NT2/D1 (cell line): ENCODE measurements at places on chromosomes 13 and 19.

GRCh38 chr19:588093-588740 is 1.5 kb upstream of the HCN2 start:
- peak; percentile 75 for DNase-seq

GRCh38 chr13:29914581-29914980 is 64.2 kb upstream of the UBL3 start:
- no peak for DNase-seq

DNA sequence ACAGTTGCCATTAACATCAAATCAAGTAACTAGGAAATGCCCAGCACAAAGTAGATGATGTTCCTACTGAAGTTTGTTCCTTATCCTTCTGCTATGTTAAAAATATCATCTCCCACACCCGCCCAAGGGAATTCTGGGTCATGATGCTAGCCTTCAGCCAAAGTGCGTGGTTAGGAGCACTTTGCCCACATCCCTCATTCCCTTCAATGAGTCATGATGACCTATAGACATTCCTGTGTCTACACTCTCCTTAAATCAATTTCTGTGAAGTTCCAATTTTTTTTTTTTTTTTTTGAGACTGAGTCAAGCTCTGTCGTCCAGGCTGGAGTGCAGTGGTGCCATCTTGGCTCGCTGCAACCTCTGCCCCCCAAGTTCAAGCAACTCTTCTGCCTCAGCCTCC is 17.0 kb downstream of the RXFP2 start:
- DNase-seq = no peak

DNA sequence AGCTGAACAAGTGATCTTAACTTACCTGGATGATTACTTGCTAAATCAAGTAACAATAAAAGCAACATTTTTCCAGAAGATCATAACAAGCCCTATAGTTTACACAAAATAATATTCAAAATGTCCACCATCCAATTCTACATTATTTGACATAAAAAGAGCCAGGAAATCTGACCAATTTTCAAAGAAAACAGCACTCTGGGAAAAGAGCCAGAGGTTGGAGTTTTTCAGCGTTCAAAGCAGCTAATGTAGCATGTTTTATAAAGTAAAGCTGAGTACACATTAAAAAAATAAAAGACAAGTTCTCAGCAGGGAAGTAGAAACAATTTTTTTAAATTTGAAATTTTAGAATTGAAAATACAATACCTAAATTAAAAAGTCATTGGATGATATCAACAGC is 62.6 kb downstream of the UFM1 start:
- DNase-seq = no peak

DNA sequence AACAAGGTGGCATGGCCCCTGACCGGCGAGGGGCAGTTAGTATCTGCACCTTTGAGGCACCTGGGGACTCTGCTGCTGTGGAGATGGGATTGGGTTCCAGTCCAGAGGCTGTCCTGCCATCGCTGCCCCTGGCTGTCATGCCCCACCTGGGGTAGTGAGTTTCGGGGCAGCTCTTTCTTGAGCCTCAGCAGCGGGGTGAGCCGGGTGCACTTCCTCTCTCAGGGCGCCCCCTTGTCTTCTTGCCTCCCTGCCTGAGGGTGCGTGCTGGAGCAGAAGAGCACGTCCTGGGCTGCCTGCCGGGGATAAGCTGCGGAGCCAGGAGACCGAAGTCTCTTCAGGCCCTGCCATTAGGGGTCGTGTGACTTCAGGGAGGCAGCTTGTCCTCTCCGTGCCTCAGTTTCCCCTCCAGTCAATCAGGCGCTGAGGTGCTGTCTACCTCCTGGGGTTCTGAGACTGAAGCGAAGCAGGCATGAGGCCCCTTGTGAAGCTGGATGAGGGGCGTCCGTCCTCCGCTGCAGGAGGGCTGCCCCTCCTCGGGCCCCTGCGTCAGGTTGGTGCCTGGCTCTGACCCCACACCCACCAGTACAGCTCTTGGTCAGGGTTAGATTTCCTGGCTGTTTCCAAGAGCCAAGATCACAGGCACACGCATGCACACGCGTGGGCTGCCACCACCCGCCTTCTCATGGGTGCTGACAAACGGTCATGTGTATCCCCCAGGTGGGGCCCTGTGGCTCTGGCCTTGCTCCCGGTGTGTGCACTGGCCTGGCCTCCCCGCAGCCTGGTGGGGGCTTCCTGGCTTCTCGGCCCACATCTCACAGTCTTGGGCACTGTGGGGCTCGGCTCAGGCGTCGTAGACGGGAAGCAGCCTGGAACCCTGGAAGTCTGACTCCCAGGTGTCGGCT is 8.3 kb downstream of the GNA11 start:
- DNase-seq = no peak

DNA sequence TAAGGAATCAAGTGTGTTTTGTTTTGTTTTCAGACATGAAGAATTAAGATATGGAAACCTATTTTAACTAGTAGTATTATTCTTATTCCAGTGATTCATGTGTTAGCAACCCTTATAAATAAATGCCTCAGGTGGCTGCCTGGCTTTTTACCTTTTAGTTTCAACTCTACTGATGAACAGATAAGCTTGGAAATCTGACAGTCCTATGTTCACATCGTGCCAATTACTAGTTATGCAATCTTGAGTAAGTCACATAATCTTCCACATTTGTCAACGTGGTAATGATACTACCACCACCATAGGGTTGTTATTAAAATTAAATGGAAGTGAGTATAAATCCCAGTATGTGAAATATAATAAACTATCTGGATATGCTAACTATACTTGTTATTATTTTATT is 64.3 kb downstream of the TBC1D4 start:
- DNase-seq = no peak

DNA sequence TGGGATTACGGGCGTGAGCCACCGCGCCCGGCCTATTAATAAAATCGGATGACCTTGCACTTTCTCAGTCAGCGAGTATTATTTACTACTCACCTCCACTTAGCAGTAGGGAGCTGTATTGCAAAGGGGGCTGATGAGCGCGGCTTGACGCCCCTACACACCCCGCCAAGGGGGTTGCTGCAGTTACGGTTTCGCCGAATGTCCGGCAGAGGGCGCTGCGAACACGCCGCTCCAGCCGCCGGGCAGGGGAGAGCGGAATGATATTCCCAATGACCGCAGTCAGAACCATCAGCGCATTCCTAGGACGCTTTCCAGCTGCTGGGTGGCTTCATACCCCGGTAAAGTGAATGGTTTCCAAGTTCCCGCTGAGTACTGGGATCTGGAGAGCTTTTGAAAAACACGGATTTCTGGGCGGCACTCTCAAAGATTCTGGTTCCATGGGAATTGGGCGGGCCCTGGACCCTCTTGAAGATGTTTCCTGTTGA is 30.0 kb upstream of the TPT1 start:
- DNase-seq = peak; percentile 68

DNA sequence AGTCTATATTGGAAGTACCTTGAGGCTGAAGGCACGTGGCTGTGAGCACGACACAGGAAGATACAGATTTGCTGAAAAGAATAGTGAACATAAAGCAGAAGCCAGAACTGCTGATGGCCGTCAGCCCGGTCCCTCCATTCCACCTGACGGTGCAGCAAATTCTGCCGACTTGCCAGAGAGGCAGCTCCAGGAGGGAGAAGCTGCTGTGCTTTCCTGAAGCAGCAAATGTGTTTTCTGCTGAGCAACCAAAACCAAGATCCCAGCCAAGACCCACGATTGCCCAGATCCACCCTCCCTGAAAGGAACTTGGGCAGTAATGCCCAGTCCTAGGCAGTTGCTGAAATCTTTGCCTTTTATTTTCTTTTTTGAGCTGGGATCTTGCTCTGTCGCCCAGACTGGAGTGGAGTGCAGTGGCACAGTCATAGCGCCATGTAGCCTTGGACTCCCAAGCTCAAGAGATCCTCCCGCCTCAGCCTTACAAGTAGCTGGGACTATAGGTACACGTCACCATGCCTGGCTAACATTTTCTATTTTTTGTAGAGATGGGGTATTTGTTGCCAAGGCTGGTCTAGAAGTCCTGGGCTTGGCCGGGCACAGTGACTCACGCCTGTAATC is 7.0 kb upstream of the RCN3 start:
- DNase-seq = no peak

GRCh38 chr13:36814465-36814864 is 4.6 kb upstream of the RFXAP start:
- no peak for DNase-seq

DNA sequence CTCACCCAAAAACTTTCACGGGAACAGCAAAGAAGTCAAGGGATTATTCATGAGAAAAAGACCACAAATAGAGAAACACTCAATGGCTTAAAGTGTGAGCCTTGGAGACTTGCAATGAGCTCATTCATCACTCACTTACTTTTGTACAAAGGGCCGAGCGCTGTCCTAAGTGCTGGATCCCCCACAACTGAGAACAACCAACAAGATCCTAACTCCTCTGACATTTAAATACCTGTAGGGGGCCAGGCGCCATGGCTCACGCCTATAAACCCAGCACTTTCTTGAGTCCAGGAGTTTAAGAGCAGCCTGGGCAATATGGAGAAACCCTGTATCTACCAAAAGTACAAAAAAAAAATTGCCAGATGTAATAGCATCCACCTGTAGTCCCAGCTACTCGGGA is 29.4 kb upstream of the ZNF507 start:
- DNase-seq = peak; percentile 32

- no peak for DNase-seq
These were observed 704 bp downstream of the ZNF814 start for GRCh38 chr19:57888107-57888559.

DNA sequence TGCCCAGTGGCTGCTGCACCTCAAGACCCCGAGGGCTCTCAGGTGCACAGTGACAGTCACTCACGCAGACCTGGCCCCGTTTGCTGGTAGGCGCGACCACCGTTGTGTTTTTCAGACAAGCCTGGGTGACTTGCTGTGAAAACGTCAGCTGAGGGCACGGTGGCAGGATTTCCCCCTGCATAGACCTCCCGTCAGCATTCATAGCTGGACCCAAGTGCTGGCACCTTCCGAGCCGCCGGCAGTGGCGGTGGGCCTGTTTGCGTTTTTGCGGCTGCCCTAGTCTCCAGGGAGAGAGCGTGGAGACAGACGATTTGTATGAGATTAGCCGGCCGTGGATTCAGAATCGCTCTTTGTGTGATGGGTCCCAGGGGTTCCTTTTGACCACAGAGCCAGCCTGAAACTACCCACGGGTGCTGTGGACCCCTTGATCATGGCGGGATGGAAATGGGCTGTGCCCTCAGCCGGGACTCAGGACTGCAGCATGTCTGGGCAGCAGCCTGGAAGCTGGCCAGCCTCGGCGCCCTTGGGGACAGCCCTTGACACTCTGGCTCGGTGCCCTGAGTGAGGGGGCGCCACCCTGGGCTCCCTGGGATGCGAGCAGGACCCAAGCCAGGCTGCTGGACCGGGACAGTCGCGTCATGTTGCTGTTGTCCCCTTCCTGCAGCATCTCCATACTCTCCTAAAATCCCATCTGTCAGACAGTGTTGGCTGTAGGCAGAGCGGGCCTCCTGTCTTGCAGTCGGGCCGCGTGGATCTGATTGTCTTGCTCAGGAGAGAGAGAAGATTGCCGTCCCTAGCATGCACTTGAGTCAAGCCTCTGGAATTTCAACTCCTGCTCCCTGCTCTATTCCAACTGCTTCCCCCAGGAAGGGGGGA is 8.6 kb downstream of the KDM4B start:
- DNase-seq = peak; percentile 35

GRCh38 chr19:17235971-17236777 is 9.5 kb downstream of the NR2F6 start:
- no peak for DNase-seq

GRCh38 chr13:31827707-31828106 is 88.4 kb downstream of the RXFP2 start:
- DNase-seq = no peak

DNA sequence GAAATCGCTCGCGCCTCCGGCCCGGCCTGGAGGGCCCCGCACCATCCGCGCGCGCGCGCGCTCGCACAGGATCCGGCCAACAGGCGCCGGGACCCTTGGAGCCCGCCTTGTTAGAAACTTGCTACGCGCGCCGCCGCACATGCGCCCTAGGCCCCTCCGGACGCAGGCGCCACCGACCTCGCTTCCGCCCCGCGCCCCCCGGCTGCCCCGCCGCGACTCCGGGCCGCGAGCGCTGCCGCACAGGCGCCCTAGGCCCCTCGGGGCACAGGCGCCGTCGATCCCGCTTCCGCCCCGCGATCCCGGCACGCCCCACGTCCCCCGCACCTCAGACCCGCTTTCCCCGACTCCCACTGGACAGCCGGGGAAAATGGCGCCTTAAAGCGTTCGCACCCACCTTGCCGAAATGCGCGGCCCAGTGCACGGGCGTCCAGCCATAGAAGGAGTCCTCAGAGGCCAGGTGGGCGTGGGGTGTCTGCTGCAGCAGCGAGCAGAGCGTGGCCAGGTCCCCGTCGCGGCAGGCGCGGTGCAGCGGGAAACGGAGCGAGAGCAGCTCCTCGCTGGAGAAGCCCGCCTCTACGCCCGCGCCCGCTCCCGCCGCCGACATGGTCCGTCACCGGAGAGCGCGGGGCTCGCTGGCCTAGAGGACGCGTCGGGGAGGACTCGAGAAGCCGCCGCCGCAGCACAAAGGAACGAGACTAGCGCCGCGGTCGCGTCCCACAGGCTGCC is 375 bp downstream of the ANKRD10 start:
- DNase-seq = peak; percentile 35

DNA sequence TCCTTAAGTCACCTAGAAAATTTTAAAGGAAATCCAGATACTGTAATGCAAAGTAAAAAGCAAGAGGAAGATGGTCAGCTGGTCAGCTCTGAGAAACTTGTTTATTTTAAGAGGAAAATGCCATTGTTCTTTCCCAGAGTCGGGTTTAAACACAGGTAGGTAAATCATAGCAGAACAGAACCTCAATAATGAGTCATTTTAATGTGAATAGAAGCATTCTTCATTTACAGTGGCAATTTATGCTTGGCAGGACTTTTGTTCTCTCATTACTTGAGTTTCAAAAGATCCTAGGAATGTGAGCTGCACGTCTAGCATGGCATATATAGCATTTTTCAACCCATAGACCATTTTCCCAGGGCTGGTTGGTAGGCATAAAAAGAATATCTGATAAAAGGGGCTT is 132.3 kb downstream of the LIG4 start:
- no peak for DNase-seq

DNA sequence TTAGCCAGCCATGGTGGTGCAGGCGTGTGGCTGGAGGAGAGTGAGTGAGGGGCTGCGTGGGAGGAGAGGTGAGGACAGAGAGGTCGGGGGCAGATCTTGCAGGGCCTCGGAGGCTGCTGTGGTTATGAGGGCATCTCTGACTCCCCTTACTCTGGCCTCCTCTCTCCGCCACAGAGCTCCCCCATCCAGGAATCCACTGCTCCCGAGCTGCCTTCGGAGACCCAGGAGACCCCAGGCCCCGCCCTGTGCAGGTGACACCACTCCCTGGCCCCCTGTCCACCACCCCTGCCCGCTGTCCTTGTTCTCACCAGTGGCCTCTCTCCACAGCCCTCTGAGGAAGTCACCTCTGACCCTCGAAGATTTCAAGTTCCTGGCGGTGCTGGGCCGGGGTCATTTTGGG is 7.8 kb downstream of the PTGER1 start:
- DNase-seq = no peak

DNA sequence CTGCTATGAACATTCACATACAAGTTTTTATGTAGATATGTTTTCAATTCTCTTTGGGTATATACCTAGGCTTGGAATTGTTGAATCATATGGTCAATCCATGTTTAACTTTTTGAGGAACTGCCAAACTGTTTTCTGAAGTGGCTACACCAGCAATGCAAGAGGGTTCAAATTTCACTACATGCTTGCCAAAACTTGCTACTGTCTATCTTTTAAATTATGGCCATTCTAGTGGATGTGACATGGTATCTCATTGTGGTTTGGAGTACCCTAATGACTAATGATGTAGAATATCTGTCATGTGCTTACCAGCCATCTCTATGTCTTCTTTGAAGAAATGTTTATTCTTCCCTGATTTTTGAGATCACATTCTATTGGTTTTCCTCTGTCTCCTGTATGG is 860.3 kb downstream of the DIAPH3 start:
- DNase-seq = no peak

- no peak for DNase-seq
These were observed 5.9 kb downstream of the RPL18A start for GRCh38 chr19:17865364-17866311.
